ENCODE measurements at places on chromosomes 1 and 21. TPM values are rescaled to one million over a fixed set of nuclear protein-coding genes. Genes with fewer than 3 reads are reported as not detected.

DNA sequence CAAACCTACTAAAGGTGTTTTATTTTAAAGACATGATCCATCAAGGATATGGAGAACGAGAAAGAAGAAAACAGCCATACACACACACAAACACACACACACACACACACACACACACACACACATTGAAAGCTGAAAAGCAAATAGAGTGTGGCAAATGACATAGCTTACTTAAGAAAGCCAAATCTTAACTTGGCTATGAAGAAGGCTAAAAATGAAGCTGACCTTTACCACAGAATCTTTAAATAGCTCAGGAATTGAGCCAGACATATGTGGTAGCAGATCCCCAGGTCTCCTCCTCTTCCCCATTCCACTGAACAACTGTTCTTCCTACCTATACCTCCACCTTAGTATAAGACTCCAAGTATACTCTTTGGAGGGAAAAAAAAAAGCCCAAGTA lies 185.6 kb downstream of the CLEC20A start:
- no peak for DNase-seq

GRCh38 chr1:200134116-200134515 lies 106.6 kb downstream of the NR5A2 start:
- DNase-seq, result no peak

GRCh38 chr1:234125283-234125682 lies 220.8 kb downstream of the SLC35F3 start:
- DNase-seq, result no peak

- no peak for DNase-seq
Observed at GRCh38 chr1:168466092-168466713, 77.6 kb downstream of the XCL2 start.

- DNase-seq, result peak; percentile 13
Observed at GRCh38 chr1:241323514-241324195, 33.4 kb downstream of the RGS7 start.

DNA sequence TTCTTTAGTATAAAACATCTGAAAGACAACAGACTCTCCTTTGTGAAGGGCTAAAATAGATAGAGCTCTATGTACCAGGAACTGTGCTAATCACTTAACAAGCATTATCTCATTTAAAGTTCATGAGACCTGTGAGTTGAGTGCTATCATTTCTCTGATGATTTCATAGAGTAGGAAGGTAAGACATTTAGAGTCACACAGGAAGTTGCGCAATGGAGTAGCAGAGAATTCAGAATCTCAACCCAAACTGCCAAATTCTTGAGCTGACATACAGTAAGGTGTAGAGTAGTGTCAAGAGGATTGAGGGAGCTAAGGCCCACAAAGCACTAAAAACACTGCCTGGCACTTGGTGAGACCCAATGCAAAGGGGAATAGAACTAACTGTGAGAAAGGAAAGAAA lies 384.3 kb downstream of the NTNG1 start:
- no peak for DNase-seq

DNA sequence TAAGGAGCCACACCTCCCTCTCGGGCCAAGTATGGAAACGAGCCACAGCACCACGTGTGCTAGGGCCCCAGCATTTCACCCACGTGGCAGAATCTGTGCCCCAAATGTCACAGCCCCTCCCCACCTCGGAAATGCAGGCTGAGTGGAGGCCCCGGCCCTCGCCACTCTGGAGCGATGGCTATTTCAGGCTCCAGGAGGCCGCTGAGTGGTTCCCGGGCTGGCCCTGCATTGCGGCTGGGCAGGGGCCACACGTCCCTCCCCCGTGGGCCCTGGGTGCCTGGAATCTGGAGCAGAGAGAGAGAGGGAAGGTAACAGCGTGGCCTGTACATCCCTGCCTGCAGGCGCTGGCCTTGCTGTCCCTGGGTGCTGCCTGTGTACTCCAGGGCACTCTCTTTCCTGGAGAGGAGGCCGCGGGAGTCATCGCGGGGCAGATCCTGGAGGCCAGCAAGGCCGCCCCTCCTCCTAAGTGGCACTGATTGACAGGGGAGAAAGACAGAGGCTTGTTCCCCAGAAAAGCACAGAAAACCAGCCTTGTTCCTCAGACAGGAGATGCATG lies 68.0 kb upstream of the TRAPPC10 start:
- DNase-seq, result no peak

GRCh38 chr1:111814642-111815041 lies 58.9 kb downstream of the DDX20 start:
- no peak for DNase-seq

GRCh38 chr1:222547260-222547614 lies 667 bp downstream of the HHIPL2 start:
- no peak for DNase-seq

GRCh38 chr1:98316286-98316905 lies 345.1 kb upstream of the SNX7 start:
- DNase-seq, result no peak

DNA sequence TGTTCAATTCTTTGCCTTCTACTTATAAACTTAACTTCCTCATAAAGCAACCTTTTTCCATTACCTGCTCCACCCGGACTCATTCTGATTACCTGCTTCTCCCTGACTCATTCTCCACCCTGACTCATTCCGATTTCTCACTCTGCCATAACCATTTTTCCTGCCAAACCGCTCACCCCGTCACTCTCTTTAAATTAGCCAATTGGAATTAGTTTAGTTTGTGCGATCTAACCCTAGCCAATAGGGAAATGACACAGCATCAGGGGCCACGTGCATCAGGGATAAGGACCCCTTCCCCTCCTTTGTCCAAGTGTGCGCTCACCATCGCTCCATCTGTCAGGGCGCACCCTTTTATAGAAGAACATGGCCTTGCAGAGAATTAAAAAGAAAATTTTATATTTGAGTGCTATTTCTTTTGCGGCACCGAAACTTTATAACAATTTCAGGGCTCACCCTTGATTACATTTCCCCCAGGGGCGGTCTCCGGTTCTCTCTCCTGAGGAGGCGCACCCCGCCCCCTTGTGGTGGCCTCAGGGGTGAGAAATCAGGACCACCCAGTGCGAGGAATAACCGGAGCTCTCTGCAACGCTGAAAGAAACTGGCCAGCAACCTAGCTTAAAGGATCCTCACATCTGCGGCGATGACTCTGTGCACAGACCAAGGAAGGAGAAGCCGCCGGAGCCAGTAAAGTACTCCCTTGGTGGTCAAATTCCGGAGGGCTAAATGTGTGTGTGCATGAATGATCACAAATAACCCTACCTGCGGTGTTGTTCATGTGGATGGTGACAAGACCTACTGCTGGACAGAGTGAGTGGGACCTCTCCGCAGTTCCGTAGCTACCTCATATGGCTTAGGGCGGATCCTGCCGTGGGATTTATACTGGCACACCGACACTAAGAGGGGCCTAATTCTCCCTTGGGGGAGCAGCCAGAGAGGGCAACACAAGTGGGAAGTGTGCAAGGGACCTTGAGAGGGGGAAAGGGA lies 30.3 kb upstream of the CBR3 start:
- no peak for DNase-seq

GRCh38 chr1:73947009-73947408 lies 251.0 kb downstream of the LRRIQ3 start:
- no peak for DNase-seq

WNT9A gene
- polyA plus RNA-seq, result 11.2 TPM

ARHGEF19 gene
- 2.5 TPM for polyA plus RNA-seq

CATSPERE gene
- polyA plus RNA-seq, result 0.77 TPM
